Left lobe of liver (tissue), 2 donors: ENCODE measurements at places on chromosomes 6 and 20.
A peak's percentile ranks its signal among the peaks of the same experiment; 100 is the strongest.

DNA sequence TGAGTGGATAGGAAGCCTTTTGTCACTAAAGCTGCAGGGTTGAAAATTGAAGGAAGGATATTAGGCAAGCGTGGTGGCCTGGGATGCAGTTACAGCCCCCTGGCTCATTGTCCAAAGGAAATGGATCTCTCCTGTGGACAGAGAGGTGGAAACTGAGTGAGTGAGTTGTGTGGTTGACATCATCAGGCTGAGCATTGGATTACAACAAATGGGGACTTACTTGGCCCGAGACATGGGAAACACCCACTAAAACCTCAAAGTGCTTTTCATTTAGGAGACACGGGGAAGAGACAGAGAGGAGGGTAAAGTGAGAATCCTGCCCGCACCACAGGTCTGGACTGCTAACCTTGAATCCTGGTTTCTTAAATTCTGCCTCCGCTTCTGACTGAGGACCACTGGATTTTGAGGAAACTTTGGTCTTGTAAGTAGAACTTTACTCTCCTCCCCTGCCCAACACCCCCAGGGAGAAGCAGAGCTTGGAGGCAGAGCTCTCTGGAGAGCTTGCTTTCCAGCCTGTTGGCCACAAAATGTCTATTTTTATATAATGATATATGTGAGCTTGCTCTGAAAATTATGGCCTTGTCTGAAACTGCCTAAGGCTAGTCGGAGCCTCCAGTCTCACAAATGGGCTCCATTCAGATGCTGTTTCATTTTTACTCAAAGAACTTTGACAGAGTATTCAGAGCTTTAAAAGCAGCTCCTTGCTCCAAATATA lies at the start of gene PKIG:
Gene PKIG, plus strand, starts transcription at position 269 of the 715 bp plus-strand sequence. CDS start 31,978 bp downstream, outside the sequence.
- no peak for DNase-seq

DNA sequence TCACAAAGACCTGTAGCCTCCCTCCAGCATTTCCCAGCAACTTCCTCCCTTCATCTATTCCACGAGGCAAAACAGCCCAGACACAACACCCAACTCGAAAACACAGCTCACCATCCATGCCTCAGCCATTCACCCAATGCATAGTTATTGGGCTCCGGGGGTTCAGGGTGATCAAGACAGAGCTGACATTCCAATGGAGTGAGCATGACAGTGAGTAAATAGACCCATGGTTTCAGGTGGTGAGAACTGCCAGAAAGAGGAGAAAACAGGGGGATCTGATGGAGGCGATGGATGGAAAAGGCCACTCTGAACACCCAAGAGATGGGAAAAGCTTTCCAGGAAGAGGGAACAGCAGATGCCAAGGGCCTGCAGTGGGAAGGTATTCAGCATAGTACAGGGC lies 5.9 kb downstream of the CASS4 start:
- DNase-seq, result no peak

- DNase-seq, result no peak
These were observed 381.6 kb downstream of the UTRN start for GRCh38 chr6:144666781-144667180.

DNA sequence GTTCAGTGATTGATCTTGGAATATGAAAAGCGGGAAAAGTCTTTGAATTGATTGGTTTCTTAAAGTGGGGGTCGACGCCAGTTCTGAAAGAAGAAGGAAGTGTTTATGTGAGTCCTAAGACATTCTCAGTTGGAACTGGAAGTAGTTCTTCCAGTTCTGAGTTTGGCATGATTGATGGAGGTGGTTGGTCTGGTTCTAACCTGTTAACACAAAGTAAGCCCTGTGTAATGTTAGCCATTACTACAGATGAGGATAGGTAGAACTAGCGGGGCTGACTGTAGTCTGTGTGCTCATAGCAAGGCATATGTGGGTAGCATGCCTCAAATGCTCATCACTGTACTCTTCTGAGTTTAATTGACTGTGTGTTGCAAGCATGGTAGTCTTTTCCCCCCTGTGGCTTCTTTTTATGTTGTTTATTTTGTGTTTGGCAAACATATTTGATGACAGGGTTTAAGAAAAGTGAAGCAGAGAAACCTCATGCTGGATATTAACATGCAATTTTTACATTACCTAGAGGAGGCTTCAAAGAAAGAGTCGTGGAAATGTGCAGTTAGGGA lies 24.9 kb downstream of the CITED2 start:
- DNase-seq, result no peak

DNA sequence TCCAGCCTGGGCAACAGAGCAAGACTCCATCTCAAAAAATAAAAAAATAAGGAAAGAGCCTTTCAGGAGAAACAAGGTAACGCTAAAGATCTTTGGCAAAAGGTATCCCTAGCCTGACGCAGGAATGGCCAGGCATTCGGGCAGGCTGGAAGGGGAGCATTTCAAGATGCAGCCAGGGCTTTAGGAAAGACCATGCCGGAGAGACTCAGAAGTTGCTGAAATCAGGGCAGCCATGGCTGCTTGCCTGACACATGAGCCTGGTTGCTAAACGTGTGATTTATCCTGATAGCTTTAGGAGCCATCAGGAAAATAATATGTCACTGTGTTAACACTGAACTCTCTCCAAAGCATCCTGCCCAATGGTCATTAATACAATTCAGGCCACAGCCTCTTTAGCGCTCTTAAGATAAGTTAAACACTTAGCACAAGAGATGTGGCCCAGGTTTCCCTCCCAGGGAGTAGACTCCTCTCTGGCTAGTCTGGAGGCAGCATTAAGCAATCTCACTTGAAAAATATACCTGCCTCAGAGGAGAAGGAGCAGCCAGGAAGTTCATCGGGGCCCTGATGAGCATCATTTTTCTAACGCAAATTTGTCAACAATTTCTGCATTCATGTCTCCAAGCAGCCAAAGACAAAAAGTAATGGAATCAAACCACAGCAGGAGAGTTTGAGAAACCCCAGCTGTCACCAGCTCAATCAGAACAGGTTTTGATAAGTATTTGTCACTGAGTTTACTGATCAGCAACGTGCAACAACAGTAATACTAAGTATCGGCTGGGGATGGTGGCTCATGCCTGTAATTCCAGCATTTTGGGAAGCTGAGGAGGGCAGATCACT lies 200.0 kb downstream of the ZMYND8 start:
- DNase-seq, result no peak

DNA sequence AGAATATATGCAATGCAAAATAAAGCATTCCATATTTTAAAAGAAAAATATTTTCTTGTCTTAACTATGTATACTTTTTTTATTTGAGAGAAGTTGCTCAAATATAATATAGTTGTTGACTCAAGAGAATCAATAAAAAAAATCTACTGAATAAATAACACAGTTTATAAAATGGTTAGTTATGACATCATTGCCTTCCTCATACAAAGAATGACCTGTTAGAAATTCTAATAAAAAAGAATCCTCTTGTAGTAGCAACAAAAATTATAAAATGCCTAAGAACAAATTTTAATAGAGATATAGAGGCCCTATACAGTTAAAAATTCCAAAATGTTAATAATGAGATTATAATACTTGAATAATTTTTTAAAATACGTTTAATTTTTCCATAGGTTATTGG lies 96.5 kb upstream of the AHI1 start:
- no peak for DNase-seq

- DNase-seq, result no peak
These were observed 4.0 kb downstream of the DSP start for GRCh38 chr6:7545316-7546019.

DNA sequence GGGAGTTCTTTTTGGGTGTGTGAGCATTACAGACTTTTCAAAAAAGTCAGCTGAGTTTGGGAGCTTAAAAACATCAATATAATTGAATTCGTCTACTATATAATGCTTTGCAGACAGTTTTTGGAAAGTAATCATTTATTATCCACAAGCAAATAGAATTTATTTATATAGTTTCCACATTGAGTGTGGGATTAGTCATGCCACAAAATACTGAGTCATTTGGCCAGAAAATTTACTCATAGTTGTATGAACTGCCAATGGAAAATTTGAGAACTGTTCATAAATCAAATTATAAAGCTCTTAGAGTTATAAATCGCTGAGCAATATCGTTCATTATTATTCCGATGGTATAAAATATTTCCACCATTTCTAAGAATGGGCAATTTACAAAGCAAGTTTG lies 5.0 kb downstream of the BEND6 start:
- no peak for DNase-seq

DNA sequence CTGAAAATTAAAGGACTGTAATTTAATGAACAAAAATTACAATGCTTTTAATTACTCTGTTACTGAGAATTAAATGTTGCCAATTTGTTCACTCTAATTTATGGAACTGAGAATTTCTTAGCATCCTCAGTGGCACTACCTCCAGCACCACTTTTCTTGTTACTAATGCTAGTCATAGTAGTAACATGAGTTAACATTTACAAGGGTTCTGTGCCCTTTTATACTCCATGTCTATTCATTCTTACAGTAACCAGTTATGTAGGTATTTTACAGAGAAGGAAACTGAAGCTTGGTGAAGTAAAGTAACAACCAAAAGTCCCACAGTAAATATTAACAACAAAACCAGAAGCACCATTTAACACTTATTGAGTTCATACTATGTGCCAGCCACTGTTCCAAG lies 34.3 kb downstream of the RARS2 start:
- DNase-seq, result no peak

- DNase-seq, result no peak
These were observed 18.2 kb upstream of the ECI2 start for GRCh38 chr6:4153514-4153985.

DNA sequence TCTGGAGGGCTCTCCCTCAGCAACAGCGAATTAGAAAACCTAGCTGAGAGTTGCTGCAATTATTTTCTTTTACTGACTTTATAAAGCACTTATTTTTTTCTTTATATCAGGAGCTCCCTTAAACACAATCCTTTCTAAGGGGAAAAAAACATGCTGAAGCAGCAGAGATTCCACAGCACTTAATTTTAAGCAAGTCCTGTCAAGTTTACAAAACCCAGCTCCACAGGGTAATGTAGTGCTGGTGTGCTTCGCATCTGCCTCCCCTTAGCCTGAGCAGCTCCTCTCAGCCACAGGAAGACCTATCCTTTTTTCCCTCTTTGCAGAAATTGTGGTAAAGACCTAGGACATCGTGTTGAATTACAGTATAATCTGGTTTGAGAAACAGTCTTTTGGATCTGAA lies 208.1 kb upstream of the SYNDIG1 start:
- DNase-seq, result no peak

DNA sequence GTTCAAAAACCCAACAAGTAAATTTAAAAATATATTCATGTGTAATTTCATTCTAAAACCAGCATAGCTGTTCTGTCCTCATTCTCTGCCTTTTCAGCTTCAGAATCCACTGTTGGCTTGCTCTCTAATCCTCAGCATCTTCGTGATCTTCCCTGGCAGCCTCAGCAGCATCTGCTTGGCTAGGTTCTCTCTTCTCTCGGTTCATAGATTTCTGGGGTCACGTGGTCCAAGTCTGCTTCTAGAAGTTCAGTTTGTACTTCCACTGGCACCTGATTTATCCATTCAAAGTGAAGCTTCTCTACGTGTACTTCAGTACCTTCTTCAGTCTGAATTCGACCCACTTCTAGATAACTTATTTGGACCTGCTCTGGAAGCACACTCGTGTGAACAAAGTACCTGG lies 245.7 kb downstream of the EPM2A start:
- DNase-seq, result no peak

- DNase-seq, result peak; percentile 90
These were observed 33.9 kb downstream of the KCNK17 start for GRCh38 chr6:39280247-39280731.

DNA sequence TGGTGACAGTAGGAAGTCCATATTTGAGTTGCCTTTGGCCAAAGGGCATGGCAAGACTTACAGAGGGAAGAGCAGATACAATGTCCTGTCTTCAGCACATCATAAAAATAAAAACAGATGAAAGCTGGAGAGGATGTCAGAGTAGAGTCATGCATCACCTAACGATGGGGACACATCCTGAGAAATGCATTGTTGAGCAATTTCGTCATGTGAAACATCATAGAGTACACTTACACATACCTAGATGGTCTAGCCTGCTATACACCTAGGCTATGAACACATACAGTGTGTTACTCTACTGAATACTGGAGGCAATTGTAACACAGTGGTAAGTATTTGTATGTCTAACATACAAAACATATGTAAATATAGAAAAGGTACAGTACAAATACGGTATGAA lies 75.6 kb downstream of the VEGFA start:
- DNase-seq, result no peak

GRCh38 chr6:150652848-150653613 lies 53.3 kb downstream of the PLEKHG1 start:
- DNase-seq, result no peak

- DNase-seq, result no peak
These were observed 148.5 kb upstream of the ATXN1 start for GRCh38 chr6:16909658-16910360.

GRCh38 chr6:86331265-86331840 lies 606.0 kb upstream of the HTR1E start:
- DNase-seq, result no peak
